ENCODE measurements at places on chromosomes 13 and 19.

- DNase-seq = no peak
Observed at GRCh38 chr19:48645620-48646000, 377 bp downstream of the CA11 start.

DNA sequence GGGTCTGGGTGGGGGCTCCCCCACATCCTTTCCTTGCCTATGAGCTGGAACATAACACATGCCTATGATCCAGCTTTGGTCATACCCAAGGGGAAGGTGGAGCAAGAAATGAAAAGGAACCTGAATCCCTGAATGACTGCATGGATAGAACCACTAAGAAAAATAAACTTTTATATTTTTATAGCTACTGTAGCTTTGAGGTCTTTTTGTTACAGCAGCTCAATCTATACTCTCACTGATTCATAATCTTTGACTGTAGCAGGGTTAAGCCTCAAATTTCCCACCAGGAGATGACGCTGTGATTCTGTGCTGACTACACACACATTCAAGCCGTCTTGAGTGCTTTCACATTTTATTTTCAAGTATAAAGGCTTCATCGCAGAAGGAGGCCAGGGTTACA lies 8.8 kb downstream of the PALM3 start:
- no peak for DNase-seq

DNA sequence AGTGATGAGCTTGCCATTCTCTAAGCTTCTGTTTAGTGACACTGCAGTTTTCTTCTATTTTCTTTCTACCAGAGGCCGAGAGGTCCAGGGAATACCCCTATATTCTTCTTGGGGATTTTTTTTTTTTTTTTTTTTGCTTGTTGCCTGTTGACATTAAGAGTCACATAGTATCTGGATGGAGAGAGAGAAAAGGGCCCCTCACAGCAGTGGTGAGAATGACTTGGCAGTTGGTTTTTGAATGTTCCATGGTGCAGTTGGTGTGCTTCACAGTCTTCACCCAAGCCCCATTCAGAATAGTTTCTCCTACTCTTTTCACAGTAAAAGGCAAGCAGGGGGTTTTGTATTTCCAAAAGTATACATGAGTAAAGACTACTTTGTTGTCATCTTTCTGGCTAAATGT lies 577.9 kb downstream of the LMO7 start:
- DNase-seq = no peak

DNA sequence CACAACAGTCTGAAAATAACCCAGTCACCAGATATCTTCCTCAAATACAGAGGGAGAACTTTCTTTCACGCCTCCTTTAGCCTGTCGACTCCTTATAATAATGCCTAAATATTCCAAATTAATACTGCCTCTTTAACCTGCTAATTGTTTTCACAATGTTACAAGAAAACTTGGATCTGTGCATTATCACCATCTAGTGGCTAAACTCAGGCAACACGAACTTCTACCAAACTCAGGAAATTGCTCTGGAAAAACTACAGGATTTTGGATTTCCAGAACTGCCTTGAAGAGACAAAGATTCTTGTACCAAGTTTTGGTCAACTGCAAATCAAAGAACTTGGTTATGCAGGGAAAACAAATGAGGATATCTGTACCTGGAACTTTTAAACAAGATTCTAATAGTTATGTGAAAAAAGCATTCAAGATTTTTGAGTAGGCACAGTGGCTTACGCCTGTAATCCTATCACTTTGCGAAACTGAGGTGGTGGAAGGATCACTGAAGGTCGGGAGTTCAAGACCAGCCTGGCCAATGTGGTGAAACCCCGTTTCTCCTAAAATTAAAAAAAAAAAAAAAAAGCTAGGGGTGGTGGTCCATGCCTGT lies 10.8 kb downstream of the CLN5 start:
- no peak for DNase-seq

- DNase-seq = peak; percentile 34
Observed at GRCh38 chr19:34254698-34255432, 511 bp downstream of the GARRE1 start.

- DNase-seq = no peak
Observed at GRCh38 chr19:4366666-4367335, 23.4 kb downstream of the MPND start.

DNA sequence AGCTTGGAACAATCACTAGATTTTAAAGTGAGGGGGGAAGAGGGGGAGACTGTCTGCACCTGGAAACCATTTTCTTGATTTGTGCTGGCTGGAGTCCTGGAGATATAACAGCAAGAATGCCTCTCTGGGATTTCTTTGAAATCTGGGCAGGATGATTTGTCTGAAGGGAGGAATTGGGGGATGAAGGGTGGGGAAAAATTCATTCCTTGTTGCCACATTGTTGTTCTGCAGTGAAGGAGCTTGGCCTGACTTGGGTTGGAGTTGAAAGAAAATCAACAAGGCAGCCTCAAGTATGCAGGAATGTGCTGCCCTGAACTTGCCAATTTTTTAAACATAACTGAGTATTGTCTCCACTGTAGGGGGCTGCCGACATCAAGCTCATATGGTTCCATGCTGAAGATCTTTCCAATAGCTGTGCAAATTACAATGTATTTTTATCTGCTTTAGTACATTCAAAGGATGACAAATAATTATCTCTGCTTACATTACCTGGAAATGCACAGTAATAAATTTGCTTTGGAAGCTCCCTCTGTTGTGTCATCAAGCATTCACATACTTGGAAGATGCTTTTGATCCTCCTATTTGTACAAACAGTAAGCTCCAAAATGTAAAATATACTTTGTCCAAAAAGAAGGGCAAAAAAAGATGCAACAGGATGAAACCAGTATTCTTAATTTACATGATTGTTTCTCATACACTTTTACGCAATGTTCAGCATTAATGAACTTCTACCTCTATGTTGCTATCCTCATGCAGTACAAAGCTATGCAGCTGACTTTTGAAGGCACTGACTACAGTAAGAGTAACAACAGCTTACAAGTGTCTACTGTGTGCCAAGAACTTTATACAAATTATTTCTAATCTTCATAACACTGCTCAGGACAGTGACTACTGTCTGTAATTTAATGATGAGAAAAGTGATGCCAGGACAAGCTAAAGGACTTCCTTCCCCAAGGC lies 627.9 kb upstream of the KLF12 start:
- no peak for DNase-seq

DNA sequence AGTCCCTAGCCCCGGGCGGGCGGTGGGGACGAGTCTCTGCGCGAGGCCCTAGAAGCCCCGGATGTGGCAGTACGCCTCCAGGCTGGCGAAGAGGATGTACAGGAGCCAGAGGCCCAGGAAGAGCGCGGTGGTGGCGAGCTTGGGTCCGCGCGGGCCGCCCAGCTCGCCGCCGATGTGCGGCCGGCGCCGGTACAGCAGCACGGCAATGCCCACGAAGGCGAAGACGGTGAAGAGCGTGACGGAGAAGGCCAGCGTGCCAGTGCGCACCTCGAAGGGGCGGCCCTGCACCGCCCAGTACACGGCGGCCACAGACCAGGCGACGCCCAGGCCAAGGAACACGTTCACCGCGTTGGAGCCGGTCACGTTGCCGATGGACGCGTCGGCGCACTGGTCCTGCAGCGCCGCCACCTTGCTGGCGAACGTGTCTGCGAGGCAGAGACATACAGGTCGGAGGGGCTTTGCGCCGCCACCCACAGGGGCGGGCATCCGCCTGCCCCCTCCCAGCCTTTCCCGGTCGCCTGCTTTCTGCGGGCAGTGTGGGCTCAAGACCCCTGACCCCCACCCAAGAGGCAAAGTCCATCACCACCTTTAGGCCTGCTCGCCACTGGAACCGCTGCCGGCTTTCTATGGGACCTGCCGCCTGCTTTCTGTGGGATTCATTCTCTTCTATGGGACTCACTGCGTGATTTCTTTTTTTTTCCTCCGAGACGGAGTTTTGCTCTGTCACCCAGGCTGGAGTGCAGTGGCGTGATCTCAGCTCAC lies 10.9 kb upstream of the MEIS3 start:
- no peak for DNase-seq

DNA sequence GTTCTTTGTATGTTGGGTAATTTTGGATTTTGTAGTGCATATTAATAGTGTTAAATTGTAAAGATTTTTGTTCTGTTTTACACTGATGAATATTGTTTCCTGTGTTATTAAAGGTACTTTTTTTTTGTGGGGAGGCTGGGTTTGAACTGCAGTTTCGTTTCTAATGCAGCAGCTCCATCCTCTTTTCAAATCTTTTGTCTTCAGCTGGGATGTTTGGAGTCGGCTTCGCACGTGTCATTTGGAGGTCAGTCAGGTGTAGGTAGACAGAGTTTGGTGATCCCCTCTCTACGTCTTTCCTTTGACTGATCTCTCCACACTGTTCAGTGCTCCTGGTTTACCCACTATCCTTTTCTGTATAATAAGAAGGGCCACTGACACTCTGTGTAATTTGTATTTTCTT lies 30.3 kb downstream of the TDRD3 start:
- no peak for DNase-seq

DNA sequence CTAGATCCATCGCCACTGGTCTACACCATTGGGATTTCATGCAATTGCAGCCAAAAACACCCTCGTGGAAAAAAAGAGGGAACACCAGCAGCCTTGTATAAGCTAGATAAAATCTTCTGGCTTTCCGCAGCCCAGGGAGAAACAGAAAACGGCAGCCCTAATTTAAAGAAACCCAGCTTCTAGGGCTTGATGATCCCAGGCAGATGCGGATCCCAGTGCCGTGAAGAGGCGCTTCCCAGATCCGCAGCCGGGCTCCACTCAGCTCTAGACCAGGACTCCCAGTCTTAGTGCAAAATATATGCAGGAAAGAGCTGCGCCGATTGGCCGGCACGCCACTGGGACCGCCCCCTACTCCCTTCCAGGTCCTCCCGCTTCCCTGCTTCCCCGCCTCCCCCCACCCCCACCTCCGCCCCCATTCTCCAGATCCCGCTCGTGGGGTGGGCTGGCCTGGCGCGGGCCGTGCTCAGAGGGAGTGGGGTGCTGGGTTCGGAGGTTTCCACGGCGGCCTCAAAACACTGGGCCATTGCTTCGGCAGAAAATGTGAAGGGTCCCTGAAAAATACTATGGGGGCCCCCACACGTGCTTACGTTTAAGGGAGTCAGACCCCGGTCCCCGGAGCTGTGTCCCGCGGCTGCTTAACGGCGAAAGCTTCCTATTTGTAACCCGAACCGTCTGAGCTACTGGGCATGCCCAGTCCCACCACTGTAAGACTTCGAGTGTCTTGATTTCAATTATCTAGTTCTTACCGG lies 63.1 kb downstream of the SERP2 start:
- peak; percentile 32 for DNase-seq

DNA sequence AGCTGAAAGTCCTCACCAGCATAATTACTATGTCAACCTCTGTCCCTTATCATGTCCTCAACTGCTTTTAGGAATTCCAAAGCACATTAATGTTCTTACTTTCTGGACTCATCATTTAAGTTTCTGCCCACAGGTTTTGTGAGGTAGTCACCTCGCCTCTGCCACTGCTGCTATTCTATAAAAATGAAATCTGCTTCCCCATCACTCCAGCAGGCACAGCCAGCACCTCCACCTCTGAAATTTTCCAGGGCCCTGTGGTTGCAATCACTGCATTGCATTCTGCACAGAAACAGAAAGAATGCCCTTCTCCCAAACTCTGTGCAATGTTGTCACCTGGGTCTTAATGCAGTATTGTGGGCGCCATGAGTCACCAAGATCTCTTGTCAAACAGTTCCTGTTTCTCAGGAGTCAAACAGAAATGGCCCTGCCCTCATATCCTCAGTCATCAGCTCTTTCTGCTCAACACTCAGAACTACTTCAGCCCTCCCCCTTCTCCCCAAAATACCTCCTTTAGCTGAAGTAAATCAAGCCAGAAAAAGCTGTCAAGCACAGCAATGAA lies 529.2 kb upstream of the NBEA start:
- DNase-seq = no peak

DNA sequence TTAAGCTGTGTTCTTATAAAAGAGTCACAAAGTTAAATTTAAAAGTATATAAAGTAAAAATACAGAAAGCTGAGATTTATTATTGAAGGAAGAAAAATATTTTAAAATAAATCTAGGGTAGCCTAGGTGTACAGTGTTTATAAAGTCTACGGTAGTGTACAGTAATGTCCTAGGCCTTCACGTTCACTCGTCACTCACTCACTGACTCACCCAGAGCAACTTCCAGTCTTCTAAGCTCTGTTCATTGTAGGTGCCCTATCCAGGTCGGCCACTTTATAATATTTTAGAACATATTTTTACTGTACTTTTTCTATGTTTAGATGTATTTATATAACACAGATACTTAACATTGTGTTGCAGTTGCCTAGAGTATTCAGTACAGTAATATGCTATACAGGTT lies 47.4 kb downstream of the NDFIP2 start:
- DNase-seq = no peak

GRCh38 chr13:46596466-46596865 lies 43.5 kb downstream of the LRCH1 start:
- no peak for DNase-seq

Data from activated CD8-positive, alpha-beta memory T cell treated with anti-CD3 and anti-CD28 coated beads, Interleukin-2, amount 50 U/mL, for 4 hours (primary cell).